ENCODE measurements at places on chromosomes 2 and 18.
A peak's percentile ranks its signal among the peaks of the same experiment; 100 is the strongest.

GRCh38 chr2:108413711-108414095, 35.3 kb upstream of the GCC2 start:
- no peak for DNase-seq

DNA sequence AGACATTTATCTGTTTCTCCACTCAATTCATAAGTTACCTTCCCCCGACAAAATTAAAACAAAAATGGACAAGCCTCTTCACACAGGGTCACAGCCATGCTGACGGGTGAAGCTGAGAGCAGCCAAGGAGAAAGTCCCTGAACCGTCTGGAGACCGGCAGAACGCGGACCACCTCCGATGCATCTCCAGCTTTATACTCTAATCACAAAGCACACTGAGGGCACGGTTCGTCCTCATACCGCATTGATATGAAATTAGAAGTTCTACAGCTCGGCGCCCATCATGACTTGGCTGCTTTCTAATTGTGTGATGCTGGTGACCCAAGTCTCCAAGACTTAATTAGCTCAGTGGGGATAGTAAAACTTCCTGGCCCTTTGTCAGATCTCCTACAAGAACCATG, 181.2 kb upstream of the PXDN start:
- no peak for DNase-seq

GRCh38 chr18:58269931-58270330, 225.9 kb downstream of the NEDD4L start:
- no peak for DNase-seq

DNA sequence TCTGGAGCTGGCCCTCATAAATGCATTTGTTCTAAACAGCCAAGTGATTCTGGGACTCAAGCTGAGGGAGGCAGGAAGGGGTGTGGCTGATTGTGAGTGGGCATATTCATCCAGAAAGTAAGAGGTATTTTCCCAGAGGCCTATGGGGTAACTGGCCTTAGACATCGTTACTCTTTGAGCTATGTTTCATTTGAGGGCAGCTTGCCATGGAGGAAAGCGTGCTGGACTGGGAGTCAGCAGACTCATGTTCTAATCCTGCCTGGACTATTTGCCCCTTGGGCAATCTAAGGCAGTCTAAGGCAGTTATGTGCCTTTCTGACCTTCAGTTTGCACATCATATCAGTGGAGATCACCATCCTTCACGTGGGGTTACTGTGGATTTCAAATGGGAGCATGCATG, 93.5 kb upstream of the SLC14A2 start:
- no peak for DNase-seq

DNA sequence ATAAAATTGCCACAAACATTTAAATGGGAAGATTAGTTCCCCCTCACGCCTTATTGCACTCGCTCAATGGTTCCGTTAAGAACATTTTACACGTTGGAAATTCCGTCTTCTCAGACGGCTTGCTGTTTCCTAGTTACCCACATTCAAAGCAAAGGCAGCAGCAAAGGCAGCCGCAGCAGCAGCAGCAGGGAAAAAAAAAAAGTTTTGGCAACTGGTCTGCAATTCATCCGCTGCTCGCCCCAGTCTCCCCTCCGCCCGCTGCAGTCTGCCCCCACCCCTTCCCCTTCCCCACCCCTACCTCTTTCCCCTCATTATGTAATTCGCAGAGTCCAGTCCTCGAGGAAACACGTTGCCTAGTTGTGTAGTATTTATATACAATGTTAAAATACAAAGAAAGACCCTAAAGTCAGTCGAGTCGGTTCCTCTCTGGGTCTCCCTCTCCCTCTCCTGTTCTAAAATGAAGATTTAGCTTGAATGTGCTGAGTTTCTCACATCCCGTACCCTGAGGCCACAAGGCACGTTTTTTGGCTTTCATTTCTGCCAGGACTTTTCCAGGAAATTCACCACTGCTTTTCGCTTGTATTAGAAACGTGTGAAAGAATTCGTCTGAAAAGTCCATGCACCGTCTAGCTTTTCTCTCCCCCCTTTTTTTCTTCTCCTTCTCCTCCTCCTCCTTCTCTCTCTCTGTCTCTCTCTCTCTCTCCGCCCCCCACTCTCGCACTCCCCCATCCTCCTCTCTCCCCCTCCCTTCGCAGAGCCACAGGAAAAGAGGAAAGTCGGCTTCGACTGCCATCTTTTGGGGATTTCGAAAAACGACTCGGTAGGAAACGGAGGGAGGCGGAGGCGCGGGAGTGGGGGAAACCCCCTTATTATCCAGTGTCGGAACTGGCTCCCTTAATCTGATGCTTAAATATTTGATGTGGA, 140.0 kb downstream of the MEIS1 start:
- peak; percentile 84 for DNase-seq

- DNase-seq: no peak
Observed at GRCh38 chr2:182767578-182767977, 51.5 kb downstream of the DNAJC10 start.

DNA sequence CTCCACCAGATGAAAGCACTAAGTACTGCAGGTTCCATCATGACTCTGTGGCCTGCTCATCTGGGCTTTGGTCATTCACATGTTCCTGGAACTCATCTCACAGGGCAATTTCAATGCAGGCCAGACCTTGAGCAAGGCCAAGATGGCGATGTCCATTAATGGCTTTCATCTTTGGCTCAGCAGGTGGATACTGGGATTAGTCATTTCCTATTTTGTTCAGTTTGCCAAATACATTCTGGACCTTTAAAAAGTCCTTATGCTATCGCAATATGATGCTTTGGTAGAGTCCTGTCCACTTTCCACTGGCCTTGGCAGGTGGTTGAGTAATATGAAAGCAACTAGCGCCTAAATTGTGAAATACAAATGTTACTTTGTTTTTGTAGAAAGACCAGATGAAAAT, 170.1 kb upstream of the REV1 start:
- no peak for DNase-seq

DNA sequence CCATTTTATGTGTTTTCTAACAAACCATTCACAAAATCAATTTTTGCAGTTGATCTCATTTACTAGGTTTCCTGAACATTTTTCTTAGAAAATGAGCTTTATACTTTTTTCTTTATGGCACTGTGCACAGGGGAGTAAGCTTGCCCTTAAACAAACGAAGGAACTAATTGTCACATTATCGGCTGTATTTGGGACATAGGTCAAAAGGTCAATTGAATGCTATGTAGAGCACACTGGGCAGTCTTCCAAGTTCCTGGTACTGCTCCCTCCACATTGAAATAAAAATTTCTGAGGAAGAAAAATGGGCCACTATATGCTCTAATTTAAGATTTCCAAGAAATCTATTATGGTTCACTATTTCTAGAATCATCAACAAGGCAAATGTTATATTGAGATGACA, 93.6 kb upstream of the TMEFF2 start:
- no peak for DNase-seq

GRCh38 chr2:59575191-59575590, 978.3 kb downstream of the BCL11A start:
- DNase-seq: no peak

GRCh38 chr2:36797324-36798070, 101.0 kb downstream of the VIT start:
- no peak for DNase-seq

- DNase-seq: no peak
Observed at GRCh38 chr2:233152541-233152940, 92.4 kb downstream of the INPP5D start.

- DNase-seq: no peak
Observed at GRCh38 chr2:147521936-147522335, 322.9 kb upstream of the ACVR2A start.

DNA sequence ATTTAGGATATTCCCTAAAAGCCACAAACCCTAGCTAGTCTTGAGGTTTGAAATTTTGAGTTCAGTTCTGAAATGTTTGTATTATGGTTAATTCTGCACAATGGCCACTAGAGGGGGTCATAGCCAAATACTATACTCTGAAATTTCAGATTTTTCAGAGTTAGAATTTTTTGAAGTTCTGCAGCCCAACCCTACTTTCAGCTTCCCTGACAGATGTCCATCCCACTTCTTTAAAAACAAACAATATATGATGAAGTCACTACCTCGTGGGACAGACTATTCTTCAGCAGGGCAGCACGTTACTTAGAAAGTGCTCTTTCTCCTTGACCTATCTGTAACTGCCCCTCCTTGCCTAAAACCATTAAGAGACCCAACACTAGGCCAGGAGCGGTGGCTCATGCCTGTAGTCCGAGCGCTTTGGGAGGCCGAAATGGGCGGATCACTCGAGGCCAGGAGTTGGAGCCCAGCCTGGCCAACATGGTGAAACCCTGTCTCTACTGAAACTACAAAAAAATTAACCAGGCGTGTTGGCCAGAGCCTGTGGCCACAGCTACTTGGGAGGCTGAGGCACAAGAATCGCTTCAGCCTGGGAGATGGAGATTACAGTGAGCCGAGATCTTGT, 48.2 kb upstream of the PAPOLG start:
- DNase-seq: no peak

GRCh38 chr2:30677861-30678385, 129.3 kb downstream of the CAPN13 start:
- no peak for DNase-seq

GRCh38 chr18:46678041-46678440, 21.0 kb upstream of the LOXHD1 start:
- no peak for DNase-seq

DNA sequence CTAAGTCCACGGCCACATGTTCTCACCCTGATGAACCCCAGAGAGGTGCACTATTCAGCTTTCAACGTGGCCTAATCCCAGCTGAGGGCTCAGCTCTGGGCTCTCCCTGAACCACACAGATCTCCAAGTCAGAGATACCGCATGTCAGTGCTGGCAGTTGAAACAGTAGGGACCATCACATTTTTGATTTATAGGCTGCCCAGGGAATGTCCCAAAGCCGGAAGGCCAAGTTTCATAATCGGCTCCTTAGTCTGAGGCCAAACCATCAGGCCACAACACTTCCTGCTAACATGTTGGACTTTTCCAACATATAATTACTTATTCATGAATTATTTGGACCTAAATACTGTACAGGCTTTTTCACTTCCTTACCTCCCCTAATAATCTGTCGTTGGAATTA, 91.9 kb upstream of the KLHL29 start:
- no peak for DNase-seq

DNA sequence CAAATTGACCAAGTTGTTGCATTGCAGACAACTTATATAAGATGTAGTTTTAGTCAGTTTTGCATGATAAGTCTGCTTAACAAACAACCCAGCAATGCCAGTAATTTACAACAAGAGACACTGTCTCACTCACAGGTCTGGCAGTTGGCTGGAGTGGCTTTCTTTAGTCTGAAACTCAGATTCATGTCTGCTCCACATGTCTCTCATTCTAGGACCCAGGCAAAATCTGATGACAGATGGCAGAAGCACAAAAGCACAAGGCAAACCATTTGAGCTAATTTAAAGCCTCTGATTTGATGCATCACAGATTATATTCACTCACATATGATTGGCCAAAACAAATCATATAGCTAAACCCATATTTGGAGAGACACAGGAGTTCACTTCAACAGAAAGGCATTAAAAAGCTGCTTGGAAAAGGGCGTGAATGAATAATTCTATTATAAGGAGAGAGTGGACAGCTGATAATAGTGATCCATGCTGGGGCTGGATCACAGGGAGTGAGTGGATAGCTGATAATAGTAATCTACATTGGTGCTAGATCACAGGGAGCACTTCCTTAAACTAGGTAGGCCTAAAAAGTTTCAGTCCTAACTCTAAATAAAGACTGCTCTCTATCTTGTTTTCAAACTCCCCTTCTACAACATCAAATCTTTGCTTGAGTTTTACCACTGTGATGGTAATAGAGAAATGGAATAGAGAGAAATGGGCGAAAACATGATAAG, 593.2 kb upstream of the ZNF804A start:
- DNase-seq: no peak

DNA sequence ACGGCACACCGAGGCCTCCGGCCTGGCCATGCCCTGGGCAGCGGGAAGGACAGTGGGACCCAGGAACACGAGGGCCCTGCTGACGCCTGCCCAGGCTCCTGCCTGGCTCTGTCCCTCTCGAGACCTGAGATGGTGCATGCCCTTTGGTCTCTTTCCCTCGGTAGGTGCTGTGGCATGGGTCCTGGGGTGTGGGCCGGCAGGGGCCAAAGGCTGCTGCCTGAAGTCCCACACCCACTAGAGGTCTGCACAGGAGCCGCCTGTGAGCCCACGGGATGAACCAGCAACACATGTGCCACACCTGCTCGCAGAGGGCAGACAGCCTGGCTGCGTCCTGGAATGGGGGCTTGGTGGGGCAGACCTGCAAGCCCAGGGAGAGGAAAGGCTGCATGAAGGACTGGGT, 73.3 kb downstream of the NDUFA10 start:
- DNase-seq: no peak
